ENCODE measurements at places on chromosomes 4 and X. TPM values are rescaled to one million over a fixed set of nuclear protein-coding genes. Genes with fewer than 3 reads are reported as not detected.

DNA sequence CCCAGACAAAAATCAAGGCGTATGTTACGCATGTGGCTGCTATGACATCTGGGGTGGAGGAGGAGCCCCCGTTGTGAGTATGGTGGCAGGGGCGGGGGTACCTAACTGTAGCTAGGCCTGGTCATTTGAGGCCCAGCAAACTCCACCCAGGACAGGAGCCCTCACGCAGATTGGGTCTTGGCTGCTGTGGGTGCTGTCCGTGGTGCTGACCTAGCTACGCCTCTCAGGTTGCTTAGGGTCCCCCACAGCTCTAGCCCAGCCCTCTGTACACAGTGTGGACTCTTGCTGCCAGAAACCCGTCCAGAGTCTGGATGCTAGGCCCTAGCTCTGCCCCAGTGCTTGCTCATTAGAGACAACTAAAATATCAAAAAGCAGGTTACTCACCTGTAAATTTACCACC is 146.7 kb upstream of the PSAPL1 start:
- DNase-seq = no peak

DNA sequence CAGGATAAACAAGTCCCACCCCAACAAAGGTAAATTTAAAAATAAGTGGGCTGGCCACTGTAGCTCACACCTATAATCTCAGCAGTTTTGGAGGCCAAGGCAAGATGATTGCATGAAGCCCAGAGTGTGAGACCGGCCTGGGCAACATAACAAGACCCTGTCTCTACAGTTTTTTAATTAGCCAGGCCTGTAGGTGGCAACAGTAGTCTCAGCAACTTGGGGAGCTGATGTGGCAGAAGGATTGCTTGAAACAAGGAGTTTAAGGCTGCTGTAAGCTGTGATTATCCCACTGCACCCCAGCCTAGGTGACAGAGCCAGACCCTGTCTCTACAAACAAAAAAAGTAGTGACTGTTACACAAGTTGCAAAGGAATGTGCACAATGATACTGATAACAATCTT is 74.6 kb upstream of the FAAH2 start:
- no peak for DNase-seq

DNA sequence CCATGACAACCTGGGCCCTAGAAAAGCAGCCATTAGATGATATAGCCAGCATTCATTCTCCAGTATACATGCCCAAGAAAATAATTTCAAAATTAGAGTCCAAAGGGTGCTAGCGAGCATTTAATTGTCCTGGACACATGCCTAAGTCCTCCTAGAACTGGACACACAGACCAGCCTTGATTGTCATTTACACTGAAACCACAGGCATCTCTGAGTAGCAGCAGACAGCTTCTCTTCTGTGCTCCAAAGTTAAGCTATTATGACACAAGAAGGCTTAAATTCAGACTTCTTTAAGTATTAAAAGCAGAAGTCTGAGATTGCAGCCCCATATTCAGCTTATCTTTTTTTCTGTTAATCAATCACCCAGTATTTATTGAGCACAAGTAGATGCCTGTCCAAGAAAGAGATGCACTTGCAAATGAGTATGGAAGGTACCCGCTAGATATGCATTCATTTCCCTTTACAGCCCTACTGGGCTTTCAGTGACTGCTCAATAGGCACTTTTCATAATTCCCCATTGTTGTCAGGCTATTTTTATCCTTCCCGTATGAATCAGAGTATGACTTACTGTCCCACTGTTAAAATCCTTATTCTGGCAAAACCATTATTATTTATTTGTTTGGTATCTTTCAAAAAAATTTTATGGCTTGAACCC is 374.1 kb downstream of the FBXW7 start:
- no peak for DNase-seq

GRCh38 chr4:177375372-177375771 is 65.7 kb downstream of the NEIL3 start:
- no peak for DNase-seq

DNA sequence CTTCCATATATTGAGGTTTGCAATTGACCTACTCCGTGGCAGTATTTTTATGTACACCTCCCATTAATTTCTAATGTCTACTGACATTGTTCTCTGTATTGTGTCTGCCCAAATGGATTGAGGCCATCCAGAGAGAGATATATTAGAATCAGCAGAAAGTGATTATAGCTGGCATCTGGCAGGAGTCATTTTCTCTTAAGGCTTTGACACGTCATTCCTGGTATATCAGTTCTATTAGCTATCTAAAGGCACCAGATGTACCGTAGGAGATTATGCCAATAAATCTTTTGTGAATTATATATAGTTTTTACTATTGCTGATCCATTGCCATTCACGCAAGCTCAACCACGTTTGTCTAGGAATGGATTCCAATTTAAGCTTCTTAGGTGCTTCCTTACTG is 1026.4 kb upstream of the IGFBP7 start:
- DNase-seq = no peak

DNA sequence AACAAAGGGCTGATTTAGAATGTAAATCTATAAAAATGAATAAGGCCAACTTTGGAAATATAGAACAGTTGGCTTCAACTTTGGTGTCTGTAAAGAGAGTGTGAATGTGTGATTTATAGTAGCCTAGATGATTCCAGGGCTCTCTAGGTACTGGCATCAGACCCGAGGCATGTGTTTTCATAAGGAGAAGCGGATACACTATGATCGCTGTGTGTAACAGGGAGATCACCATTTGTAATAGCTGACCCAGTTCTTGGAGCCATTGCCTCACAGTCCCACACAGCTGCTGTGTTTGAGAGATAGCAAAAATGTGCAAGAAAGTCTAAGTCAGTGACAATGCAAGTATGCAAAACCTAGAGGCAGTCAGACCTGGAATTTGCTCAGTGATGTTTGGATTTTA is 135.1 kb downstream of the REPS2 start:
- DNase-seq = no peak

- no peak for DNase-seq
Observed at GRCh38 chr4:62711575-62711974, 1511.4 kb downstream of the ADGRL3 start.

DNA sequence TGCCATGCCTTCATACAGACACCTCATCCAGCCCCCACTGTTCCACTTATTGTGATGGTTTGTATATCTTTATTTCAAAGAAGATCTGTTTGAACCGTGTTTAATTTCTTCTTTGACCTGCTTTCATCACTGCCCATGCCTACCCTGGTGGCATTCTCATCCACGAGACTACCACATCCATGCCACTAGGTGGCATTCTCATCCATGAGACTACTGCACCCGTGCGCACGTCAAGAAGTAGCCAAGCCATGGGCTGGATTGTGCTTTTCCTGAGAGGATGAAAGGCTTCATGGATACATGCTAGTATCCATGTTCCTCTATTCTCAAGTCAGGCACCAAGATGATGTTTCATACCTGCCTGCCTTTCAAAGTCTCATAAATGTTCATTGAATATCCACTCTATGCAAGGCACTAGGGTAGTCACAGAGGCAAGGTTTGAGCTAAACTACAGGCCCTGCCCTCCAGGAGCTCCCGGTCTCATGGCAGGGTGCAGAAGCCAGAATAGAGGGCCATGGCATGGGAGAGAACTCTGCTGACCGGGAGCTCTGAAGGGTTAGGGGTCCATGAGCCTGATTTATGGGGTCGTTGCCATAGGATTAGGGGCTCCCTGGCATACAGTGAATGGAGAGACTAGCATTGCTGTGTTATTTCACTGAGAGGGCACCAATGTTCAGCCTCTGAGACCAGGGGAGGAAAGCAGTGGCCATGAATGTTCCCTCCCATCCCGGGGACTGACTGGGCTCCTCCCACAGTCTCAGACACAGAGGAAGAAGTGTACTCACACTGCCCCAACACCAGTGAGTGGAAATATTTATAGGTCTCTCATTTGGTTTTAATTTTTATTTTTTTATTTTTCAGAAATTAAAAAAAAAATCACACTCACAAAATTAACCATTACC is 24.8 kb upstream of the EOLA2 start:
- DNase-seq = no peak

DNA sequence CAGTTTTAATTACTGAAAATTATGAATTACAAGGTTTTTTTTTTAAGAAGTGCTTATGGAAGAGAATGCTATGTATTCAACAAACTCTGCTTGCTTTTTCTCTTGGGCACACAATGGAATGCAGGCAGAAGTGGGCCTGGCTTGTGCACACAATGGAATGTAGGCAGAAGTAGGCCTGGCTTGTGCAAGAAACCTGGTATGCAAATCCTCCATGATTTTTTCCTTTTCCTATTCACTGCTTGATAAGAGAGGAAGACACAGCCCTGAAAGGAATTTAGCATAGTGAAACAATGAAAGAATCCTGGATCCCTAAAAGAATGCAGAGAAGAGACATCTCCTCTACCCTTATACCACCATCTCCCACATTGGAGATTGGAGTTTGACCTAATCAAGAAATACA is 138.4 kb downstream of the COL25A1 start:
- no peak for DNase-seq

DNA sequence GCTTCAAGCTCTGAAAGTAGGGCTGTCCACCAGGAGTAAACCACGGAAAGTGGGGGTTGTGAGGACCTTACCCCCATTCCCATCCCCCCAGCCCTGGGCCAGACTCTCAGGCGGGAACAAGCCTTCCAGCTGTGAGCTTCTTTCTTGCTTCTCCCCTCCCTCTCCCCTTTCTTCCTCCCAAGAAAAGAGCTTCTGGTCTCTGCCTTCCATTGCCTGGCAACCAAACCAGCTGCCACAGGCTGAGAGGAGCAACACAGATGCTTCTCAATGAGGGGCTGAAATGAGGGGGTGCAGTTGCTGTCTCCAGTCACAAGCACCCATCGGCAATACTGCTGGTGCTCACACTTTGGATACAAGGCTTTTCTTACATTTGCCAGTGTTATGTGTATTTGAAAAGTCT is 72.5 kb downstream of the SLC16A2 start:
- DNase-seq = no peak

DNA sequence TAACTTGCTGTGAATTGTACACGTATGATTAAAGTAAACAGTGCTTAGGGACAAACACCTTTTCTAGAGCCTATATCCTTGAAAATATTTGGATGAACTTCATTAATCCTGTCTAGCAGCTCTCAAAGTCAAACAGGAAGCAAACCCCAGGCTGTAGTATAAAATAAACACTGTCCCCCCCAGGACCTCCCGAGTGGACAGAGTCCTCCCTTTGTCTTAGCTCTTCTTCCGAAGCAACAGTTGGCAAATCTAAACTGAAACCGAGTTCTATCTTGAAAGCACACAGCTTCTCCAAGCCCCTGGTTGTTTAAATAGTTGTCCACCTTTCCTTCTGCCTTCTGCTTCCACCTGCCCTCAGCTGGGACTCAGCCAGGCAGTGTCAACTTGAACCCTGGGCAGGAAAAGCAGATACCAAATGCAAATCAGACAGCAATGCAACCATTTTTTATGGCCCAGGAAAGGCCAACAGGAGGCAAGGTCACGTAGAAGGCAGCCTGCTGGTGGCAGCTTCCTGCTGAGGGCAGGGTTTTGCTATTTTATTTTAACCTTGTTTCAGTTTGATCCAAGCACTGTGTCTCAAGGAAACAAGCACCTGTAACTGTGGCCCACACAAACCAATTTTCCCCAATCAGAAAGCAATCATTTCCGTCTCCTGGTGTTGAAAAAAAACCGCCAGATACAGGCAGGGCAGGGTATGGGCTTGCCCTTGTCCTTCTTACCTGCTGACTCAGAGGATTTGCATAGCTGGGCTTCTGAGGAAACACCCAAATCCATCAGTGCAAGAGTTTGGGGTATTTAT is 110.3 kb upstream of the KIT start:
- DNase-seq = no peak

DNA sequence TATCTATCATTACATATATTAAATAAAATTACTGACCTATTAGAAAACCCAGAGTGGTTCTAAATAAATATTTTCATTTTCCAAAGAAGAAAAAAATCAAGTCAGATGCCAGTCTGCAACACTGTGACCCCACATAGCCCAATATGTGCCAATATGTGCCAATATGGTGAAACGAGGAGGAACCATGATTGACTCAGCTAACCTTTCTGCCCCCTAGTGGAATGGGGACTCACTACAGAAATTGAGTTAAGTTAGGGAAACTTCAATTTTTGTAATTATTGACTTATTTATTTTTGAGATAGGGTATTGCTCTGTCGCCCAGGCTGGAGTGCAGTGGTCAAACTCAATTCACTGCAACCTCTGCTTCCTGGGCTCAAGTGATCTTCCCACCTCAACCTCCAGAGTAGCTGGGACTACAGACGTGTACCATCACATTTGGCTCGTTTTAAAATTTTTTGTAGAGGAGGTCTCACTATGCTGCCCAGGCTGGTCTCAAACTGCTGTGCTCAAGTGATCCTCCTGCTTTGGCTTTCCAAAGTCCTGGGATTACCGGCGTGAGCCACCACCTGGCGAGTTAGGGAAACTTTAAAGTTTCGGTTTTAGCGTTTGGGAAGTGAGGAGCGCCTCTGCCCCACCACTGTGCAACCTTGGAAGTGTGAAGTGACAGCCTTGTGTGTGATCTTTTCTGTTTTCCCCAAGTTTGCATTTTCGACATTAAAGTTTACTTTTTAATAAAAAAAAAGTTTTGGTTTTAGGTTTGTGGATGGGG is 116.8 kb upstream of the SHISA3 start:
- DNase-seq = no peak

GRCh38 chr4:121227341-121227792 is 63.2 kb upstream of the TNIP3 start:
- DNase-seq = no peak

- DNase-seq = no peak
Observed at GRCh38 chr4:91058345-91058744, 931.2 kb downstream of the CCSER1 start.

DNA sequence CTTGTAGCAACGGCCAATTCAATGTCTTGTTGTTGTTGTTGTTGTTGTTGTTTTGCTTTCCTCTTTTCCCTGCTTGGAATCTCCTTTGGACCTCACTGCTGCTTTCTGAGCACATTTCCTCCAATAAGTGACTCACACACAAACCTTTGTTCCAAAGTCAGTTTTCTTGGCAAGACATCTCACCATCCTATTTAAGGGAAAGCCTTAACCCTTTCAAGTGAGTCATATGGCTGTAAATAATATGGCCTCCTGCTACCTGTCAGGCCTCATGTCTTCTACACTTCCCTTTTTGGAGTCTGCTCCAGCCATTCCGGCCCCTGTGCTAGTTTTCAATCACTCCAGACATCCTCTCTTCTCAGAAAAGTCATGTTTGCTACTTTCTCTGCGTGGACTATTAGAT is 79.5 kb upstream of the MAGEB10 start:
- DNase-seq = no peak

DNA sequence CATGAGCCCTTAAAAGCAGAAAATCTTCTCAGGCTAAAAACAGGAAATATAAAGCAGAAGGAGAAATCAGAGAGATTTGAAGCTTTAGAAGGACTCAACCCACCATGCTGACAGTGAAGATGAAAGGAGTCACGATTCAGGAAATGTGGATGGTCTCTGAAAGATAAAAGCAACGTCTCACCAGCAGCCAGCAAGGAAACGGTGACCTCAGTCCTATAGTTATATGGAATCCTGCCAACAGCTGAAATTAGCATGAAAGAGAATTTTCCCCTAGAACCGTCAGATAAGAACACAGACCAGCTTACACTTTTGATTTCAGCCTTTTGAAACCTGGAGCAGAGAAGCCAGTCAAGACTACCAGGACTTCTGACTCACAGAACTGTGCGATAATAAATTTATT is 715.7 kb upstream of the HTR2C start:
- DNase-seq = no peak

- no peak for DNase-seq
Observed at GRCh38 chr4:53076374-53076958, 214.3 kb downstream of the RASL11B start.

Gene SPATA18
- total RNA-seq = 5.5 TPM

Gene JCHAIN
- total RNA-seq = 18.6 TPM

Gene PNMA5
- not detected for total RNA-seq

Gene CBR4
- total RNA-seq = 11.7 TPM

Gene CTAG1B
- total RNA-seq = not detected

Gene CLTRN
- total RNA-seq = not detected

Gene S100P
- total RNA-seq = not detected

Gene FRG1
- 35.6 TPM for total RNA-seq

All from esophagus muscularis mucosa (tissue), 4 donors.